Stimulated activated CD8-positive, alpha-beta memory T cell treated with anti-CD3 and anti-CD28 coated beads, Interleukin-2, amount 100 ng/mL, for 1 hour (primary cell): ENCODE measurements at places on chromosomes 4 and X.
A peak's percentile ranks its signal among the peaks of the same experiment; 100 is the strongest.

DNA sequence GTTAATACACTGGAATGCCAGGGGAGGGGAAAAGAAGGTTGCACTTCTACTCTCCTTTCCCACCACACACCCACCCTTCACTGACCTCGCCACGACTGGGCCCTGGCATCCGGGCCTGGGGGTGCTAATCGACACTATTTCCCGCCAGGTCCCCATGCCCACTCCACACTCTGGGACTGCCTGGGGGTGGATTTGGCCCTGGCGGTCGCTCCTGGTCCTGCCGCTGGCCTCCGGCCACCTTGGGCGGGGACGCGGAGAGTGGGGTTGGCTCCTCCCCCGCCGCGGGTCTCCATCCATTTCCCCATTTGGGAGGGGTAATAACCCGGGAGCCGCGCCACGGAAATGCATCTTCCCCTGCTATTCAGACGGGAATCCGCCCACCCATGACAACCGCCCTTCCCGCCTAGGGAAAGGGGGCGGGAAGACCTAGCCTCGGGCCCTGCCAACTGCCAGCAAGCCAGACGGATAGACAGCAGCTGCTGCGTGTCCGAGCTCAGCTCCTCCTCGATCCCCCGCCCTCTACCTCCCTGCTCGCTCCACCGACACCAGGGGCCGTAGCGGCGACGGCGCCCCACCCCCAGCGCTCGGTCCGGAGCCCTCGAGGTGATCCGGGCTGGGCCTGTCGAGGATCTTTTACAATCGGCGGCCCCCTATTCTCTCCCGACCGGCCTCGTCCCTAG is 78.1 kb downstream of the RLIM start:
- DNase-seq = no peak

DNA sequence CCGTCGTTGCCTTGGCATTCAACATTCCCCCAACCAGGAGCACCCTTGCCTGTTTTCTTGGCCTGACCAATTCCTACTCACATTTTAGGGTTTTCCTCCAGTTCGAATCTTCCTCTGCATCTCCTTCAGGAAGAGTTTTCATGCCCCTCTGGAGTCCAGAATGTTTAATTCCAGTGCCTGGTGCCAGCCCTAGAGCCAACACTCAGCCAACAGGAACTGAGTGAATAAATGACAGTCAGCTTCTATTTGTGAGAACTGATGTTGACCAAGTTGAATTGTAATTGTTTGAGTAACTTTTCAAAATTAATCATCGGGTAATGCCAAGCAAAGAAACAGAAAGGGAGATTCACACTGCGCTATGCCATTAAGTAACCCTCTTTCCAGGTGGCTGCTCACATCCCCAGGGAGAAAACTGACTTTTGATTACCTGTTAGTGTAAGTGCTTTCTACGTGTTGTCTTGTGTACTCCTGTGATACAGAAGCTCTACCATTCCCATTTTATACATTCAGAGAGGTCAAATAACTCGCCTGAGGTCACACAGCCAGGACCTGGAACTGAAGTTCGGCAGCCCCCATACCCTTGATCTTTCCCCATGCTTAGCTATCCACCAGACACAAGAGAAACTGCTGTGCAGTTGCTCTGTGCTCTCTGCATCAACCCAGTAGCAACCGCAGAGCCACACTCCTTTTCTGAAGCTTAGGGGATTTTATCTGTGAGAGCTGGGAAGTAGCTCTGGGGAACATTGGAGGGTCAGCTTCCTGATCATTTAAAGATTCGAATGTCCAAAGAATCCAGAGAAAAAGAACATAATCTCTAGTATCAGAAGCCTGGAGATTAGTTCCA is 19.0 kb upstream of the SLC2A9 start:
- no peak for DNase-seq

- no peak for DNase-seq
Observed at GRCh38 chr4:52234561-52235440, 183.7 kb downstream of the SPATA18 start.

DNA sequence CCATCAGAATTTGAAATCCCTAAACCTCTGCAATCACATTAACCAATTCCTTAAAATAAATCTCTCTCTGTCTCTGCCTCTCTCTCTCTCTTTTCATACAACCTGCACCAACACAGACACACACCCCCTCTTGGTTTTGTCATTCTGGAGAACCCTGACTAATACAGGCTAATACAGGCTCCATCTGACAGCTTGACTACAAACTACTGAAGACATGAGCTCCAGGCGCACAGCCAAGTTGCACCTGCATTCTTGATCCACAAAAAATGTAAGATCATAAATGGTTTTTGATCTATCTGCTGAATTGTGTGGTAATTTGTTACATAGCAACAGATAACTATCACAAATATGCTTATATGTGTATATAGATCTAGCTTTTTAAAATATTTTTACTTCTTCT is 2414.2 kb downstream of the PCDH7 start:
- DNase-seq = no peak

- DNase-seq = no peak
Observed at GRCh38 chr4:11954093-11954492, 525.4 kb upstream of the HS3ST1 start.

GRCh38 chrX:10795721-10796120 is 175.3 kb upstream of the MID1 start:
- DNase-seq = no peak

DNA sequence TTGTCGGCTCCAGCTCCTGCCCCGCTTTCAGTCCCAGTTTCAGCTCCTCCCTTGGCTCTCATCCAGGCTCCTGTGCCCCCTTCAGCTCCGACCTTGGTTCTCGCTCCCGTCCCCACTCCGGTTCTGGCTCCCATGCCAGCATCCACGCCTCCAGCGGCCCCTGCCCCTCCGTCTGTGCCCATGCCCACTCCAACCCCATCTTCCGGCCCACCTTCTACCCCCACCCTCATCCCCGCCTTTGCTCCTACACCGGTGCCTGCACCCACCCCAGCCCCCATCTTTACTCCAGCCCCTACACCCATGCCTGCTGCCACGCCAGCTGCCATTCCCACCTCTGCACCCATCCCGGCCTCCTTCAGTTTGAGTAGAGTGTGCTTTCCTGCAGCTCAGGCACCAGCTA is 31.2 kb downstream of the BCORL1 start:
- no peak for DNase-seq

DNA sequence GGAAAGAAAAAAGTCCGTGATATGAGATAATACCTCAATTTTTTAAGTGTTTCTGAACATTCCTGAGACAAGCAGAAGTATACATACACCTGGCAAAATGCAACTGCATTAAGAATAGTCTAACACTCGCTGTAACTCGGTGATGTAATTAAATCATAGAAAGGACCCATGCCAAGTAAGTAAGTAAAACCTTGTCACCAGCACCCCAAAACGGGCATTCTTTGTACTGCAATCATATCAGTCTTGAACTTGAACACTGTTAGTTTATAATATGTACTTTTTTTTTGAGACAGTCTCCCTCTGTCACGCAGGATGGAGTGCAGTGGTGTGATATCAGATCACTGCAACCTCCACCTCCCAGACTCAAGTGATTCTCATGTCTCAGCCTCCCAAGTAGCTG is 47.4 kb downstream of the SMIM14 start:
- no peak for DNase-seq

DNA sequence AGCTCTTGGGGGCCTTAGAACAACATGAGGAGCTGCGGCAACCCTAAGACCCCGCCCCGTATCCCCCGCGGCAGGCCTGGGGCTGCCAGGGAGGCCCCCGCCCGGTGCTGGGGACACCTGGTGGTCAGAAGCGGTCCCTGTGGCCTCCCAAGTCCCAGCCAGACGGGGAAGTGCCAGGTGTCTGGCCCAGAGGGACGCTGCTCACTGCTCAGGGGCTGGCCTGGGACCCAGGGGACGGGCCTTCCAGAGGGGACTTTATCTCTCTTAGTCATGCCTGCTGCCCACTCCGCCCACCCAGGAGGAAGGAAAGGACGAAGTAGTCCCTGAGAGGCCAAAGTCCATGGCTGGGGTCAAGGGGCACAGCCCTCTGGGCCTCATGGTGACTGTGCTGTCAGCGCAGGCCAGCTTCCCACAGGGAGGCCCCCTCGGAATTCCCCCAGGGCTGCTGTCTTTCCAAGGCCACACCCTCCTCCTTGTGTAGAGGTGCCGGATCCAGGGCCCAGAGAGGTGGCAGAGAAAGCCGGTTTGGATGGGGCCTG is 31.0 kb upstream of the HTRA3 start:
- DNase-seq = no peak

DNA sequence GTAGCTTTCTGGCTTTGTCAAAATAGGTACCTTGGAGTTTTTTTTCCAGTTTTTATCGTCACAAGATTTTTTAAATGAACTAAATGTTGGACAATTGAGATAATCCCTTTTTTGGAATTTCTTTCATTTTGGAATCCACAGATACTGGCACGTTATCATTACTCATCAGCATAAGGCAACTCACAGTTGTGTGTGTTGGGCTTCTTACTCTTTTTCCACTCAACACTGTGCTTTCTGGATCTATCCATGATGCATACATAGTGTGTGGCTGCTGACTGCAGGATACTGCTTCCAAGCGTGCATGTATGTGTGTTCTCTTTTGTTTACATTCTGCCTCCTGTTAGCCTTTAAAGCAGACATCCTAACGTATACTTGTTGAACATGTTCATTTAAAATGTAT is 113.5 kb upstream of the FAM9A start:
- no peak for DNase-seq

DNA sequence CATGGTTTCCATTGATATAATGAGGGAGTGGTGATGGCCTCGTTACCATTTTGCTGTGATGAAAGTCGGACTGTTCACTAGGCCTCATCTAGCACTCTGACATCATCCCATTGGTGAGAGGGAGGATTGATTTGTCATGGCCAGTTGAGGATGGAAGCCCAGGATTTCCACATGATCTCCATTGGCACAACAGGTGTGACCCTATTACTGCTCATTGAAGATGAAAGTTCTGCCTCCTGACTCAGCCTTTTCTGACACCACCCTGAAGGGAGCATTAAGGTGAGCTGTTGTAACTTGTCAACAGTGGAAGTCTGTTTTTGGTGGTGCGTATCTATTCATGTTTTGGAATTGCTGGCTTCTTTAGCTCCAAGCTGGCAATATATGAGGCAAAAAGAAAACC is 144.2 kb downstream of the PABPC4L start:
- DNase-seq = no peak

DNA sequence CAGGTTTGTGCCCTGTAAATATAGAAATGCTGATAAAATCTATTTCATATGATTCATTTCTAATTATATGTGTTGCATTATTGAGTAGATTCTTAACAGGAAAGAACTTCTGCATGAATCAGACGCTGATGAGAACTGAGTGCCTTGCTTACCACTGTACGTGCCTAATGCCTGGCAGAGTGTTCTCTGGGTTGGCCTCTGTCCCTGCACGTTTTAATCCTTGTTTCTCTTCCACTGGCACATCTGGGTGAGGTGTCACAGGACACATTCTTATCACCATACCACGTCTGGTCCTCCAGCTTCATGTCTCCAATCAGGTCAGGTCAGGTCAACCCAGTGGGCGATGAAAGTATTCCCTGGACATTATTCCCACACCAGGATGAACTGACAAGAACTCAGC is 53.6 kb downstream of the KLF3 start:
- no peak for DNase-seq

DNA sequence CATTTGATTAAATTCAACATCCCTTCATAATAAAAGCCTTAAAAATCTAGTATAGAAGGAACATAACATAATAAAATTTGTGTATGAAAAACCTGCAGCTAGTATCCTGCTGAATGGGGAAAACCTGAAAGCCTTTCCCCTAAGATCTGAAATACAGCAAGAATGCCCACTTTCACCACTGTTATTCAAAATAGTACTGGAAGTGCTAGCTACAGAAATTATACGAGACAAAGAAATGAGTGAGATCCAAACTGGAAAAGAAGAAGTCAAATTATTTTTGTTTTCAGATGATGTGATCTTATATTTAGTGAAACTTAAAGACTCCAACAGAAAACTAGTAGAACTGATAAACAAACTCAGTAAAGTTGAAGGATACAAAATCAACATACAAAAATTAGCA is 152.9 kb downstream of the RTL3 start:
- DNase-seq = no peak

DNA sequence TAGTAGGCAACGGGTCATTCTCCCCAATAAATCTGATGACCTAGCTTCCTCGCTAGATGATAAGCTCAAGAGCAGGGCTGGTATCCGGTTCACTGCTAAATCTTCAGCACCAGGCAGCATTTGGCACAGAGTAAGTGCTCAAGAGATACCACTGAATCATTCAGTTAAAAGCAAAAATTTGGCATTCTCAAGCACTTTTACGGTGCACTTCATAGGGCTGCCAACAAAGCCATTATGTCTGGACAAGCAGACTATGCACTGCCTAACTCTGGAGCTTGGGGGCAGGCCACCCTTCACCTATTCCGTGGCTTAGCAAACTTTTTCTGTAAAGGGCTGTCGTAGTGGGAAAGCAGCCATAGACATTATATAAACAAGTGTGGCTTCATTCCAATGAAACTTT is 23.8 kb upstream of the CXorf38 start:
- no peak for DNase-seq

DNA sequence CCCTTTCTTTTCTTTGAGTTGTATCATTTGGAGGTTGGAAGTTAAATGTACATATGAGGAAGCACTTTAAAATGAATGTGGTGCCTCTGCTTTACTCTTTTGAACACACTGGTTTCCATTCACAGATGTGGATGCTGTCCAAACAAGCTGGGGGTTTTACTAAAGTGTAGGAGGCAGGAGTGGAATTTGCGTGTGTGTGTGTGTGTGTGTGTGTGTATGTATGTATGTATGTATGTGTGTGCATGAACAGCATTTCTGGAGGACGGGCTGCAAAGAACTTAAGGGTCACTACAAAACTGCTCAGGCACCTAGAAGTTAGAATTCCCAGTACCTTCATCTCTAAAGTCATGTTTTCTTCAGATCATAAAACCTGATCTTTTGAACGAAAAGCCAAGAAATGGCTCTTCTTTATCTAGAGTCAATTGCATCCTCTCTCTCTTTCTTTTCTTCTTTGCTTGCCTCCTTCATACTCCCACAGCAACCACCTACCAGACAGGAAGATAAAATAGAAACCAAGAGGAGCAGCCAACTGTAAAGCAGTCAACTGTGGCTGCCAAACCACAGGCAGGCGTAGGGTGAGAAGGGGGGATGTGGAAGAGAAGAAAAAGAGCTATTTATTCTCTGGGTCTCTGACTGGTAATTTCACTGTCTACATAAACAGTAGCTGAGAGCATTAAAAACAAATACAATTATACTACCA is 177.0 kb upstream of the RASGEF1B start:
- peak; percentile 14 for DNase-seq

GRCh38 chr4:67935888-67936287 is 27.4 kb downstream of the TMPRSS11A start:
- no peak for DNase-seq
